NB4 (cell line): ENCODE measurements at places on chromosomes 13 and 19.

GRCh38 chr13:33945477-33945876 lies 127.5 kb downstream of the RFC3 start:
- DNase-seq = no peak

GRCh38 chr19:10009714-10010224 lies 535 bp downstream of the COL5A3 start:
- DNase-seq = no peak

DNA sequence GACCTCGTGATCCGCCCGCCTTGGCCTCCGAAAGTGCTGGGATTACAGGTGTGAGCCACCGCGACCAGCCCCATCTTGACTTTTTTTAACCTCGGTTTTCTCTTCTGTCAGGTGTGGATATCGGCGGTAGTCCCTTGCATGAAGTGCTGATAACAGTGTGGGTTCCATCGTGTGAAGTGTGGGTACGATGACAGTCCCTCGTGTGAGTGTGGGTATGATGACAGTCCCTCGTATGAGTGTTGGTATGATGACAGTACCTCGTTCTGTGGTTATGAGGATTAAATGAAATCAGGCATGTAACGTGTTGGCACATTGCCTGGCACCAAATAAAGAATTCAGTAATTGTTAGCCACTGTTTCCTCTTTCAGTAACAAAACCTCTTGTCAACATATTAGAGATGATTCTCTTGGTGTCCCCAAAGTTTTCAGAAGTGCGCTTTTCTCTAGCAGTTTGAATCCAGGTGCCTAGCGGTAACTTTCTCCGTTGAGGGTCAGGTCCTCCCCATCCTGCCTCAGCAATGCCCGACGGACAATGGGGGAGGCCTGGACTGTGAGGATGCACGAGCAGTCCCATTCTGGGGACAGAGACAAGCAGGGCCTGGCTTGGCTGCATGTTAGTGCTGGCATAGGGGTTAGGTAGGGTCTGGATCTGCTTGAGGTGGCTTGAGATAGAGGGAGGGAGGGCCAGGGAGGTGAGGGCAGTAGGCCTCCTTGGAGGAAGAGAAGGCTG lies 15.3 kb downstream of the GATAD2A start:
- DNase-seq = no peak

GRCh38 chr19:49954933-49955332 lies 6.0 kb downstream of the SIGLEC11 start:
- DNase-seq = no peak

GRCh38 chr13:39575641-39576238 lies 27.3 kb downstream of the LHFPL6 start:
- no peak for DNase-seq

GRCh38 chr19:8004723-8005513 lies 523 bp downstream of the ELAVL1 start:
- DNase-seq = peak; percentile 58

GRCh38 chr13:23776698-23777574 lies 112.3 kb downstream of the MIPEP start:
- no peak for DNase-seq
